ENCODE measurements at places on chromosomes 11 and 22.

GRCh38 chr22:30186510-30186909, 60.0 kb downstream of the LIF start:
- no peak for DNase-seq

DNA sequence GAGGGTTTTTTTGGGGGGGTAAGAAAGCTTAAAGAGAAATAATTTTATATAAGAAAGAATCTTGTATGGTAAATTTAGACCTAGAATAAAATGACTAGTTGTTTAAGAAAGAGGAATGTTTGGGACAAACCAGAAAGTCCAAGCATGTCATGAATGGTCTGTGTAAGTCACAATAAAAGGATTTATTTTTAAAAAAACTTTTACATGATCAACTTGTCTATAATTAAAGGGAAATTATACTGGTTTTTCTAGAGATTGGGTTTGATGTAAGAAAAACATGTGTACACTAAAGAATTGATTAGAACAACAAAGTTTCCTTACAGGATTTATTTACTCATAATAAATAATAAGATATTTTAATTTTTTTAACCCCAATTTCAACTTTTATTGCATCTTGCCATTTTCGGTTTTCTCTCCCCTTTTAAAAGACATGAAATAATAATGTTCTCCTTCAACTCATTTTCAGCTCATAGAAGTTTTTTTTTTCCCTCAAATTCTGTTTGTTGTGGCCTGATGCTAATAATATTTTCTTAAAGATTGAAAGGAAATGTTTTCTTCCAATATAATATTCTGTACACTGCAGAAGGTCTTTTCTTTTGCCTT, 35.4 kb upstream of the INCENP start:
- DNase-seq = no peak

DNA sequence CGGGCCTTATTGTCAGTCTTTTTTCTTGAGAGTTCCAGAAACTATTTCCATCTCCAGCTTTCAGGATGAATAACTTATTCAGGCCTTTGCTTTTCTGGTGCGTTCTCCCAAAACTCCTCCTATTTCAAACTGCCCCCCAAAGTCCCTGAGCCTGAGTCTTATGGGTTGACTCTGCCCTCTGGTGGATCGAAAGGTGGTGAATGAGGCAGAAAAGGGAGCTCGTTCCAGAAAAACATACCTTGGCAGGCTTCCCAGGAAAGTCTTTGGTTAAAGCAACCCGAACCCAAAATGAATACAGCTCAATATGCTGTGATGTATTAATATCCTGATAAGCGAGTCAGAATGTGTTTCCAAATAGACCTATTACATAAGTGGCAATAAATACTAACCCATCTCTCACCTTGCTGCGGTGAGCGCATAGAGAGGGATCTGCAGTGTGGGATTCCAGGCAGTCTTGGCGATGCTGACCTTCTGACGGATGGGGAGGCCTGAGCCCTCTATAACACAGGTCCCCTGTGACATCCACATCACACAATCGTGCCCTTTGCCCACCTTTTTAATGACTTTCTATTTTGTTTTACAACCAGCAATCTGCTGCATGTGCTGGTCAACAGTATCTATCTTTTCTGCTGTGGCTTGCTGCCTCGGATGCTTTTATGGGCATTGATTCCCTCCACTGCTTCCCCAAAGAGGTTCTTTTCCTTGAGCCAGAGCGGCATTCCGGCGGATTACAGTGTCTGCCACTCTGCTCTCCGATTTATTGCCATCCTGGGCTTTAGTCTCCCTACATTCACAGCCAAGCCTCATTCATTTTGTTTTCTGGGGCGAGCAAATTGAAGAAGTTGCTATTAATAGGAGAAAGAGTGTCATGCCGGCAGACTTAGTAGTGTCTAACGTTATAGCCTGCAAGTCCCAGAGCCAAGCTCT, 756.8 kb downstream of the NTM start:
- DNase-seq = no peak

GRCh38 chr11:60756307-60757032, at the start of gene MS4A15:
Gene MS4A15 (plus strand): TSS chr11:60756867. CDS start chr11:60763734, 6,867 bp downstream.
- no peak for DNase-seq

Measured in memory B cell (primary cell).